NCI-H187 treated with DMSO at 0.1 percent for 48 hours (cell line): ENCODE measurements at places on chromosomes 16 and 17.
A peak's percentile ranks its signal among the peaks of the same experiment; 100 is the strongest.

DNA sequence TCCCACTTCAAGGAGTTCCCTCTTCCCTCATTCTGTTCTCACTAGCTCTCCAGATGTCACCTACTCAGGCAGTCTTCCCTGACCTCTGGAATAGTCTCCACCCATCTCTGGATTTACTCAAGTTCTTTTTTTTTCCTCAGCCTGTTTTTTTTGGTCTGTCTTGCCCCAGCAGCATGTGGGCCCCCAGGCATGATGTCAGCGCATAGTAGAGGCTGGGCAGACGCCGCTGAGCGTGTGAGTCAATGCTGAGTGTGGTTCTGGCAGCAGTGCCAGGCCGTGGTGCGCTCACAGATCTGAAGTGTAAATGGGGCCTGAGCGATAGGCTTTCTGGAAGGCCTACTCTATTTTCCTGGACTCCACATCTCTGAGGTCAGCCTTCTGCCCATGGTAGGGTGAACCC is 2.7 kb upstream of the KCNJ18 start:
- no peak for DNase-seq

DNA sequence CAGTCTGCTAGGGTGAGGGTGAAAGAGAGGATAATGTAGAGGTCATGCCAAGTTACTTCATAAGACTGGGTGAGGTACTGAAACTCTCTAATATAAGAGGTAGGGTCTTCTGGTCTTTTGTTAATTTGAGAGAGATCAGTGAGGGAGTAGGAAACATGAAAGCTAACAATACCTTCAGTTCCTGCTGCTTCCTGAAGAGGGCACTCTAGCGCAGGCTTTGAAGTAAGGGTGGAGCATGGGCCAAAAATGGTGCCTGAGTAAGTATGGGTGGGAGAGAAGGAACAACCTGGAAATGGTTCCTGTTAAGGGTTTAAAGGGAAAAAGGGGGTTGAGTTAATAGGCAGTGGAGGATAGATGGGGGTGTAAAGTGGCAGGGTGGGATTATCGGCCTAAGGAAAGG is 2449.5 kb downstream of the TP53TG3F start:
- no peak for DNase-seq

GRCh38 chr16:26269673-26270072 is 577.9 kb downstream of the HS3ST4 start:
- DNase-seq, result no peak

DNA sequence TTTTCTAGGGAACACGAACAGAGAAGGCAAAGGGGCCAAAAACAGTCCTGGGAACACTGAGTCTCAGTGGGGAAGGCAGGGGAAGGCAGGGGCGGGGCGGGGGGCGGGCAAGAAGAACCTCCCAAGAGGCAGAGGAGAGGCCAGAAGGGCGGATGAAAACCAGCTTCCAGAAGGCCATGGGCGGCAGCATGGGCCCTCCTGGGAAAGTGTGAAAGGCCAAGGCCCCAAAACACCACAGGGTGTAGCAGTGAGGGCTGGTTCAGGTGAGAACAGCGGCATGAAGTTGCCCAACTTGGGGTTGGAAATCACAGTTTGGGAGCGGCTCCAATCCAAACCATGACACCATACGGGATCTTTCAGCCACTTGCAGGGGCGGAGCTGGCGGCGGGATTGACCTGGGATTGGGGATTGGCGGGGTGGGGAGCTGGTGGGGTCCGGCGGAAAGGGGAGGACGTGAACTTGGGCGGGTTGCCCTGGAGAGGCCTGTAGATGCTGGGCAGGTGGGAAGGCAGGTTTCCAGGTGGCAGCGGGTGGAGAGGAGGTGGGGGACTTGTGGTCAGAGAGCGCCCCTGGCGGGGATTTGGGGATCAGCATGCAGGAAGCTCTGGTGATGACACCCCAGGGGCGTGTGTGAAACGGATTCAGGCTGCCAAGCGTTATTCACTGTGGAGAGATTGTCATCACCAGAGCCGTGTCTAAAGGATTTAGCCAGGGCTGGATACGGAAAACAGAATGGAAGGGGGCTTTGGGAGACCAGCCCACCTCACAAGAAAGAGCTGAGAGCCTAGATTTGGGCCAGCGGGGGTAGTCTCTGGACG is 80.9 kb downstream of the ARHGAP23 start:
- no peak for DNase-seq

DNA sequence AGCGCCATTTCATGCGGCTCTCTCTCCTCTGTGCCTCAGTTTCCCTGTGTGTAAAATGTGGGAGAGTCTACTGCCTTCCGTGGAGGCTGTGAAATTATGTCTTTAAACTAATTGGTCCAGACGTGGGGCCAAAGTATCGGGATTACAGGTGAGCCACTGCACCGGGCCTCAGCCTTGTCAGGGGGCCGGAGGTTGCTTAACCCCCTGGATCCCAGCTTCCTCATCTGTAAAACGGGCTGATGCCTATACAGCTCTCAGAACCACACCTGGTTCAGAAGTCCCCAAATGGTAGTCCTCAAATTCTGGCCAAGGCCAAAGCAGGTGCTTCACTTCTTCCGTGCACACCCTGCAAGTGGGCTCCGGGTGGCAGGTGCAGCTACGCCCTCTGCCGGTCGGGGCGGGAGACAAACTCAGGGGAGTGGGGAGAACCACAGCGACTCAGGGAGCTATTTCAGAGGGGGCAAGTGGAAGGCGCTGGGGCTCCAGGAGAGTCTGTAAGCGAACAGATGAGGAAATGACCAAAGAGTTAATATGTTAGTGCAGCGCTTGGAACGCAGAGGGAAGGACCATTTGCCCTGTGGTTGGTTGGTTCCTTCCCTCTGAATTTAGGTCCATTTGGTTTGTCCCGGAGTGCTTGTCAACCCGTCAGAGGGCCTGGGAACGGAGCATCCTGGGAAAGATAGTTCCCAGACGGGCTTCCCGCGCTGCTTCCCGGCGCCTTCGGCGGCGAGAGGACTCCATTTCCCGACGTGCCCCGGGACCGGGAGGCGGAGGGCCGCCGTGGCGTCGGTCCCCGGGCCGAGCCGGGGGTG is at the start of gene MGRN1:
Gene MGRN1 (plus strand): TSS at position 812 of the 812 bp plus-strand sequence. CDS start 135 bp downstream, outside the sequence.
- peak; percentile 62 for DNase-seq

DNA sequence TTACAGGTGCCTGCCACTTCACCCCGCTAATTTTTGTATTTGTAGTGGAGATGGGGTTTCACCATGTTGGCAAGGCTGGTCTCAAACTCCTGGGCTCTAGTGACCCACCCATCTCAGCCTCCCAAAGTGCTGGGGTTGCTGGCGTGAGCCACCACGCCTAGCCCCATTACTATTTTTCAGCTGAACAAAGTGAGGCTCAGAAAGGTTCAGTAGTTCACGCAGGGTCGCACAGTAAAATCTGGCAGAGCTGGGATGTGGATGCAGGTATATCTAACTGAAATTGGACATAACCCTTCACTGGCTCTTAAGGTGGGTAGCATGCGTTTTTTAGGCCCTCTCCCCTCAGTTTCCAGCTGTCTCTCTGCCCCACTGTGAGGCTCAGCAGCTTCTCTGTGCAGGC is 7.2 kb downstream of the AQP8 start:
- no peak for DNase-seq

- no peak for DNase-seq
Observed at GRCh38 chr17:76331083-76331482, 22.6 kb downstream of the PRPSAP1 start.
